ENCODE measurements at places on chromosomes 2 and 18. TPM values are rescaled to one million over a fixed set of nuclear protein-coding genes. Genes with fewer than 3 reads are reported as not detected.

The LOXHD1 gene
- not detected for total RNA-seq

The THUMPD2 gene
- 9.3 TPM for total RNA-seq

The TTR gene
- total RNA-seq: not detected

The EVA1A gene
- total RNA-seq: 33.5 TPM

The GCKR gene
- total RNA-seq: not detected

The PIAS2 gene
- total RNA-seq: 7.1 TPM

The HAAO gene
- not detected for total RNA-seq

The MC5R gene
- total RNA-seq: not detected

The IGFBP5 gene
- total RNA-seq: 0.08 TPM

The CIB4 gene
- not detected for total RNA-seq

The ZAP70 gene
- not detected for total RNA-seq

The ST8SIA3 gene
- not detected for total RNA-seq

The MC4R gene
- not detected for total RNA-seq

The ITPRIPL1 gene
- 1.0 TPM for total RNA-seq

The OTOS gene
- not detected for total RNA-seq

The RGPD8 gene
- total RNA-seq: 3.2 TPM

The MATN3 gene
- 3.7 TPM for total RNA-seq

The MRO gene
- not detected for total RNA-seq

The CABYR gene
- total RNA-seq: 6.4 TPM

The MBOAT2 gene
- total RNA-seq: 72.4 TPM

The RAPGEF4 gene
- 1.8 TPM for total RNA-seq
